ENCODE measurements at places on chromosomes 2 and 18. TPM values are rescaled to one million over a fixed set of nuclear protein-coding genes. Genes with fewer than 3 reads are reported as not detected.

CFAP65 gene
- 0.21 TPM for total RNA-seq

SCYGR4 gene
- total RNA-seq: not detected

DYNAP gene
- not detected for total RNA-seq

CD207 gene
- 0.26 TPM for total RNA-seq

AMER3 gene
- not detected for total RNA-seq

SIGLEC15 gene
- not detected for total RNA-seq

DSG1 gene
- 0.14 TPM for total RNA-seq

FN1 gene
- 255 TPM for total RNA-seq

METAP1D gene
- 7.9 TPM for total RNA-seq

TEX44 gene
- total RNA-seq: not detected

GRCh38 chr2:29223851-29224692, 108.9 kb downstream of the CLIP4 start:
- H3K27me3 ChIP-seq: no peaks in the 10 kb centered on the region
- no peak overlapping the region for H3K4me3 ChIP-seq
- H3K36me3 ChIP-seq: no peaks in the 10 kb centered on the region
- DNase-seq: no peak
- H3K4me1 ChIP-seq: no peaks in the 10 kb centered on the region

DNA sequence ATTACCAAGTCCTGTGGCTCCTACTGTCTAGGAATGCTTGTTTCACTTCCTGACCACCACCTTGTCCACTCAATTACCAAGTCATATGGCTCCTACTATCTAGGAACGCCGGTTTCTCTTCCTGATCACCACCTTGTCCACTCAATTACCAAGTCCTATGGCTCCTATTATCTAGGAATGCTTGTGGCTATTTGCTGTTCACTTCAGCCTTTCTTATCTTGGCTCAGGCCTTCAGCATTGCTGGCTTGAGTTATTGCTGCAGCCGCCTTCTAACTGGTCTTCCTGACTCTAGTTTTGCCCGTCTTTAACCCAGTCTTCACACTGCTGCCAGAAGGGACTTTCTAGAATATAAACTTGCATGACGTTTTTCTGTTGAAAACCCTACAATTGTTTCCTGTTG, 82.5 kb upstream of the GAREM1 start:
- no peaks in the 10 kb centered on the region for H3K27me3 ChIP-seq
- no peak overlapping the region for H3K27ac ChIP-seq
- no peaks in the 10 kb centered on the region for H3K36me3 ChIP-seq
- no peak for DNase-seq
- no peaks in the 10 kb centered on the region for H3K4me1 ChIP-seq

DNA sequence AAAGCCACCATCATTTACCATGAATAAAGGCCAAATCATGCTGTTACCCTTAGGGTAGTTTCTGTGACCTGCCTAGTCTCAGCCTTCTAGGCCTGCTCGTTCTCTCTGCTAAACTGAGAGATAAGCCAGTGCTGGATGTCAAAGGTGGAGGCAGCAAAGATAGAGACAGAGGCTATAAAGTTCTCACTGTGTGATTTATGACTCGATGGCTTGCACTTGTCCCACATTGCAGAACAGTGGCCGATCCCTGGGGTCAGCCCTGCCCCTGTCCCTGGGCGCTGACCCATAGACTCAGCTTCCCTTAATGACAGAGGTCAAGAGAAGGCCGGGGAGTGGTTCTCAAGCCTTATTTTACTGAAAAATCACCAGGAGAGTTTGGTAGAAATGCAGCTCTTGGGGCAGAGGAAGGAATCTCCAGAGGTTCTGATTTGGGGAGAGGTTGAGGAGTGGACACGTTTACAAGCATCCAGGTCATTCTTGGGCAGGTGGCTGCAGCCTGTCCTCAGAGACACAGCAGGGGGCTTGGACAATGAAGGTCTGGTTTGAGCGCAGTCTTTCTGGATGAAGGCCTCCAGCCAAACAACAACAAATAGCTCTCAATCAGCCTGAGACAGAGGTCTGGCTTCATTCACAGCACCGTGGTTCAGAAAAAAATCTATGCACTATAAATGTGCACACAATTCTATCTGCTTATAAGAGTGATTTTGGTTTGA, 143.5 kb downstream of the ACKR3 start:
- no peaks in the 10 kb centered on the region for H3K4me1 ChIP-seq
- DNase-seq: no peak
- H3K4me3 ChIP-seq: no peak overlapping the region
- no peak overlapping the region for H3K27ac ChIP-seq
- no peaks in the 10 kb centered on the region for H3K27me3 ChIP-seq
- no peaks in the 10 kb centered on the region for H3K36me3 ChIP-seq

- H3K4me1 ChIP-seq: no peaks in the 10 kb centered on the region
- no peaks in the 10 kb centered on the region for H3K36me3 ChIP-seq
- no peak overlapping the region for H3K27ac ChIP-seq
- no peak overlapping the region for H3K4me3 ChIP-seq
- DNase-seq: no peak
- no peaks in the 10 kb centered on the region for H3K27me3 ChIP-seq
Measured at GRCh38 chr2:202583709-202584219, 51.0 kb upstream of the FAM117B start.

DNA sequence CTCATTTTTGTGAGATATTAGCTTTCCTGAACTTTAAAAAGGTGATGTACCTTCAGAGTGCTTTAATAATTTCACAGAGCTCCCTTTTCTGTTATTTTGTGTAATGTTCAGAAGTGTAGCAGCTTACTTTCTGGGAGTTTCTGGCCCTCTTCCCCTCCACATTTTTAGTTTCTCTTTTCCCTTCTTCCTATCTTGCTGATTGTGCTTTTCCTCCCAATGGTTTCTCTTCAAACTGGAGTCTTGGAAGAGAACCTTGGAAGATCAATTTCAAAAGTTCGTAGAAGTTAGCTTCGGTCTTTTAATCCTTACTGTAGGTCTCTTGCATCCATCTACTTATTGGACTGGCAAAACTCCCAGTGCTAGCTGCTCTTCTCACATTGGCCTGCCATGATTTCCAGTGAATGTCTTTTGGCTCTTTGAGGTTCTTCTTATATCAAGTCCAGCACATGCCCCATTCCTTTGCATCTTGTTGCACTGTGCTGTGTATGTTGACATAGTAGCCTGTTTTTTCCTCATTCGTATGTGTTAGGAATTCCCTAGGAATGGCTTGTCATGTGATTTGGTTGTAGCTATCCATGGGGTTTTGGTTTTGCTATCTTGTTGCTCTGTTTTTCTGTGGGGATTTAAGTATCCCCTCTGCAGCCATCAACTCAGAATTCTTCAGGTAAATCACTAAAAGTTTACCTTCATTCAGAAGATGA, 7.8 kb downstream of the CCNT2 start:
- no peak overlapping the region for H3K27ac ChIP-seq
- no peak for DNase-seq
- H3K4me3 ChIP-seq: no peak overlapping the region
- no peaks in the 10 kb centered on the region for H3K36me3 ChIP-seq

GRCh38 chr2:74188018-74188601, 9.4 kb upstream of the MOB1A start:
- DNase-seq: no peak
- H3K36me3 ChIP-seq: no peaks in the 10 kb centered on the region
- no peaks in the 10 kb centered on the region for H3K27me3 ChIP-seq
- H3K4me1 ChIP-seq: no peaks in the 10 kb centered on the region
- H3K27ac ChIP-seq: no peak overlapping the region
- H3K4me3 ChIP-seq: no peak overlapping the region

- no peak overlapping the region for H3K27ac ChIP-seq
- H3K27me3 ChIP-seq: no peaks in the 10 kb centered on the region
- H3K4me1 ChIP-seq: no peaks in the 10 kb centered on the region
- no peak for DNase-seq
Measured at GRCh38 chr2:103594823-103595222, 833.0 kb downstream of the TMEM182 start.

- no peak overlapping the region for H3K4me3 ChIP-seq
- no peaks in the 10 kb centered on the region for H3K4me1 ChIP-seq
- H3K27ac ChIP-seq: no peak overlapping the region
- DNase-seq: no peak
- no peaks in the 10 kb centered on the region for H3K27me3 ChIP-seq
Measured at GRCh38 chr2:226423498-226423960, 376.1 kb downstream of the IRS1 start.

GRCh38 chr2:178891265-178891958, 84.2 kb upstream of the TTN start:
- no peaks in the 10 kb centered on the region for H3K36me3 ChIP-seq
- H3K27ac ChIP-seq: no peak overlapping the region
- peak; percentile 57 for DNase-seq
- no peaks in the 10 kb centered on the region for H3K27me3 ChIP-seq
- H3K4me3 ChIP-seq: no peak overlapping the region
- no peaks in the 10 kb centered on the region for H3K4me1 ChIP-seq

DNA sequence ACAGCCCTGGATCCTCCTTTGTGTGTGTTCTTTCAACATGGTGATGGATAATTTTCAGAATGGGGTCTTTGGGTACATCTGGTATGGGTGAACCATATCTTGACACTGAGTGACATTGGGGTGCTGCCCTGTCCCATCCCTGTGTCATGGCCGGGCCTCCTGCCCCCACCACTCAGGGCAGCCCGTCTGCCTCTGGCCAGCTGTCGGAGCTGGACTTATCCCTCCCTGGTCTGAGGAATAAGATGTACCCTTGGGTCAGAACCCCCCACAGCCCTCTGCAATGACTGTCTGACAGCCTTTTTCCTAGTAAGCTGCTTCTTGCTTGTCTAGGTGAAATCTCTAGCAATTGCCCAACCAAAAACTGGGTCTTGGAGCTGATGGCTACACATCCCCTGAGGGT, 142.9 kb downstream of the SH3RF3 start:
- H3K27ac ChIP-seq: no peak overlapping the region
- no peaks in the 10 kb centered on the region for H3K36me3 ChIP-seq
- H3K4me3 ChIP-seq: no peak overlapping the region
- H3K27me3 ChIP-seq: no peaks in the 10 kb centered on the region

DNA sequence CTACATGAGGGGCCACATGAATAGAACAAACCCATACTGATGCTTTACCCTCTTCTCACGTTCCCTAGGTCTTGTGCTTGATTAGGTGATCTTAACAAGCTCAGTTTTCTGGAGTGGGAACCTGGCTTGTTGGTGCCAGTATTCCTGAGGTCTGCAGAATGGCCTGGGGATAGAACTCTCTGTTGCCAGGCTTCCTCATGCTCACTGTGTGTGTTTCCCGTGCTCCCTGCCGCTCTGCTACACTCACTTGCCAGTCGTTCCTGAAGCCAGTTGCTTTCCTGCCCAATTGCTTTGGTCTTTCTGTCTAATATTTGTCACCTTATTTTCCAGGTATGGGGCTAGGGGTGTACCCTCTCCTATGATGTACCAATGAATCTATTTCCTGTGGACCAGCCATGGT, 2111.5 kb upstream of the PIK3C3 start:
- H3K4me1 ChIP-seq: no peaks in the 10 kb centered on the region
- DNase-seq: no peak
- H3K27ac ChIP-seq: no peak overlapping the region
- no peak overlapping the region for H3K4me3 ChIP-seq
- no peaks in the 10 kb centered on the region for H3K36me3 ChIP-seq
- H3K27me3 ChIP-seq: no peaks in the 10 kb centered on the region

GRCh38 chr2:198490748-198491147, 686.4 kb downstream of the PLCL1 start:
- H3K36me3 ChIP-seq: no peaks in the 10 kb centered on the region
- no peak overlapping the region for H3K27ac ChIP-seq
- H3K4me1 ChIP-seq: no peaks in the 10 kb centered on the region
- H3K27me3 ChIP-seq: no peaks in the 10 kb centered on the region

- no peak overlapping the region for H3K4me3 ChIP-seq
- no peak for DNase-seq
- no peaks in the 10 kb centered on the region for H3K27me3 ChIP-seq
- H3K27ac ChIP-seq: no peak overlapping the region
- no peaks in the 10 kb centered on the region for H3K36me3 ChIP-seq
Measured at GRCh38 chr18:47469576-47469975, 218.1 kb upstream of the SKOR2 start.

DNA sequence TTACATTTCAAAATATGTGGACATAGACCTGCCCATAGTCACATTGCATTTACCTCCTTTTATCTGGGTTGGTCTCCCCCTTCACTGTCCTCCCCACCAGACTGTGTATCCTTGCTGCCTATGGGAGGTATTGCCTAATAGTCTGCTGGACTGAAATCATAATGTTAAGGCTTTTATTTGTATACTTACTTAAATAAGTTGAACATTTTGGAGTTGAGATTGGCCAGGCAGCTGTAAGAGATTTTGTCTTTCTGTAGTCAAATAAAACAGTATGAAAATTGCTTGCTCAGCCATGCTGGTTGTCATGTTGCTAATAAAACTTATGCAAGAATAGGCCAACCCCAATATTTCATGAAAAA, 280.9 kb downstream of the PTPRM start:
- no peaks in the 10 kb centered on the region for H3K4me1 ChIP-seq
- H3K4me3 ChIP-seq: no peak overlapping the region
- no peaks in the 10 kb centered on the region for H3K36me3 ChIP-seq
- no peak for DNase-seq

DNA sequence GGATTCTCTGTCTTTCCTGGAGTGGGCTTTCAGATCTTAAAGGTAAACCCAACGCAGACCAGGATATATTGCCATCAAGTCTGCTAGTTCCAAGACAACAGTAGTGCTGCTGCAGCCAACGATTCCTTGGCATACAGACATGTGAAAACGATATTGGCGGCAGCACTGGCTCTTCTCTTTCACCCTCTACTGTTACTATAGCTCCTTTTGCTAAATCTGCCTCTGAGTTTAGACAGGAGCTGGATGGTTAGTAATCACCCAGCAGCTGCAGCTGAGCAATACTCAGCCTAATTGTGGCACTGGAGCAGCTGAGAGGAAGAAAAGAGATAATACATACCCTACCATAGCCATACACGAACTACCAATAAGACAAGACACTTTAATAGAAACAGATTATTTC, 4.0 kb downstream of the YES1 start:
- H3K27ac ChIP-seq: peak overlapping the region; percentile 48
- no peaks in the 10 kb centered on the region for H3K27me3 ChIP-seq
- no peak overlapping the region for H3K4me3 ChIP-seq
- H3K36me3 ChIP-seq: no peaks in the 10 kb centered on the region
- H3K4me1 ChIP-seq: no peaks in the 10 kb centered on the region

GRCh38 chr2:236001166-236001828, 166.9 kb downstream of the GBX2 start:
- no peaks in the 10 kb centered on the region for H3K27me3 ChIP-seq
- H3K4me1 ChIP-seq: no peaks in the 10 kb centered on the region
- no peak overlapping the region for H3K4me3 ChIP-seq
- no peak overlapping the region for H3K27ac ChIP-seq
- DNase-seq: no peak

GRCh38 chr2:227788561-227789018, 25.1 kb upstream of the CCL20 start:
- no peak for DNase-seq
- H3K27me3 ChIP-seq: no peaks in the 10 kb centered on the region
- H3K4me1 ChIP-seq: no peaks in the 10 kb centered on the region

- no peak overlapping the region for H3K27ac ChIP-seq
- H3K4me1 ChIP-seq: no peaks in the 10 kb centered on the region
- no peaks in the 10 kb centered on the region for H3K36me3 ChIP-seq
- no peak overlapping the region for H3K4me3 ChIP-seq
Measured at GRCh38 chr2:190722835-190723234, 74.0 kb downstream of the NAB1 start.

- peak overlapping the region; percentile 55 for H3K27ac ChIP-seq
- no peak overlapping the region for H3K4me3 ChIP-seq
- H3K4me1 ChIP-seq: peaks cover 5% of the 10 kb centered on the region
- no peaks in the 10 kb centered on the region for H3K27me3 ChIP-seq
- no peak for DNase-seq
Measured at GRCh38 chr2:47007223-47007825, 91.7 kb upstream of the MCFD2 start.

Data from uterus (tissue), 4 donors.